ENCODE measurements at places on chromosomes 3 and 15.
A peak's percentile ranks its signal among the peaks of the same experiment; 100 is the strongest.

DNA sequence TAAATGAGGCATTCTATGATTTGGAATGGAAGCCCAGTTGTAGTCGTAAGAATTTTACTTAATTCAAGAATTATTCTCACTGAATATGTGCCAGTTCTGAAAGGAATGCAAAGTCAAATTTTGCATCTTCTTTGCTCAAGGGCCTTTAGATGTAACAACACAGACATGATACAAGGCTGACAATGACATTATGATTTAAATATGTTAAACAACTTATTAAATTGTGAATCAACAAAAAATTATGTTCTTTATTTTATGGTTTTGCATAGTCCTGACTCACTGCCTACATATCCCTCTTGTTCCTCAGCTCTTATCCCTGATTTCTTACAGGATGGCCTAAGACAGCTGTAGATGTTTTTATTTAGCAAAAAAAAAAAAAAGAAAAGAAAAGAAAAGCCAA, 170.9 kb upstream of the NR2E3 start:
- no peak for DNase-seq

DNA sequence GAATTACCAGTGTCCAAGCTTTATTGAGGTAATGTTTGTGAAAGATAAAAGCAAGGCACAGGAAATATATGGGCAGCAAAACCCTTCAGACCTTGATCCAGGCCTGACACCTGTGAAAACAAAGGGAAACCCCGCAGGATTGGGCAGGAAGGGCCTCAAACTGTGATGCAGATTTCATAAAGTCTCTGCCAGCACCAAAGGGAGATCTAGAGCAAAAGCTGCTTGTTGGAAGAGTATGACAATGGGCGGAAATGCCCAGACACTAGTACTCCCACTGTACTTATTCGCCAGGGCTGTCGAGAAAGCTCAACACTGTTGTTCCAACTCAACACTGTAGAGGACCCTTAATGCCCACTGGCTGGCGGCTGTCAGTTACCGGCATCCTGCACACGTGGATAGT, 207.9 kb downstream of the CD47 start:
- no peak for DNase-seq

DNA sequence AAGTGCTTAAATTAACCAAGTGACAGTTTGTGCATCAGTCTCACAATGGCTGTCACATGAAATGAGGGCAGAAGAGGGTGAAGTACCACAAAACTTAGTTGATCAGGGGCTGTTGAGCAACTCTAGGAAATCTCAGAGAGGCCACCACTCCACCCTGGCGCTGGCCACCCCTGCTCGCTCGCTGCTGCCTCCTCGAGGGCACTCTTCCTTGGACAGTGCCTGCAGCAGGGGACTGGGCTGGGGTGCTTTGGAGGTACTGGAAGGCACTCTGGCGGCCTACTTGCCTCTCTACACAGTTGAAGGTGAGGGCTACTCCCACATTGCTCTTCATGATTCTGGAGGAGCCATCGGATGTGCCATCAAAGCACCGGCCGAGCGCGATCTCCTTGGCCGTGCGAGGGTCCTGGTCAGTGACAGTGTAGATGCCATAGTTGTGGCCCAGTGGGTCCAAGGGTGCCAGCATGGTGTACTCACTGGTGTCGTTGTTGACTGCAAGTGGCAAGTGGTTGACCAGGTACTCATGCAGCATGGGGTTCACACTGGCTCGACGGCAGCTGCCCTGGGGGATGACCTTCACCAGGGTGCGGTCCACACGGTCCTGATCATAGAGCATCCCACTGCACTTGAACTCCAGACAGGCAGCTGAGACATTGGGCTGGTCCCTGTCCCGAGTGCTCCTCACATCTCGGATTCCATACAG, 11.6 kb upstream of the CLPX start:
- no peak for DNase-seq

GRCh38 chr15:68552344-68552743, 26.4 kb upstream of the CORO2B start:
- DNase-seq: no peak

DNA sequence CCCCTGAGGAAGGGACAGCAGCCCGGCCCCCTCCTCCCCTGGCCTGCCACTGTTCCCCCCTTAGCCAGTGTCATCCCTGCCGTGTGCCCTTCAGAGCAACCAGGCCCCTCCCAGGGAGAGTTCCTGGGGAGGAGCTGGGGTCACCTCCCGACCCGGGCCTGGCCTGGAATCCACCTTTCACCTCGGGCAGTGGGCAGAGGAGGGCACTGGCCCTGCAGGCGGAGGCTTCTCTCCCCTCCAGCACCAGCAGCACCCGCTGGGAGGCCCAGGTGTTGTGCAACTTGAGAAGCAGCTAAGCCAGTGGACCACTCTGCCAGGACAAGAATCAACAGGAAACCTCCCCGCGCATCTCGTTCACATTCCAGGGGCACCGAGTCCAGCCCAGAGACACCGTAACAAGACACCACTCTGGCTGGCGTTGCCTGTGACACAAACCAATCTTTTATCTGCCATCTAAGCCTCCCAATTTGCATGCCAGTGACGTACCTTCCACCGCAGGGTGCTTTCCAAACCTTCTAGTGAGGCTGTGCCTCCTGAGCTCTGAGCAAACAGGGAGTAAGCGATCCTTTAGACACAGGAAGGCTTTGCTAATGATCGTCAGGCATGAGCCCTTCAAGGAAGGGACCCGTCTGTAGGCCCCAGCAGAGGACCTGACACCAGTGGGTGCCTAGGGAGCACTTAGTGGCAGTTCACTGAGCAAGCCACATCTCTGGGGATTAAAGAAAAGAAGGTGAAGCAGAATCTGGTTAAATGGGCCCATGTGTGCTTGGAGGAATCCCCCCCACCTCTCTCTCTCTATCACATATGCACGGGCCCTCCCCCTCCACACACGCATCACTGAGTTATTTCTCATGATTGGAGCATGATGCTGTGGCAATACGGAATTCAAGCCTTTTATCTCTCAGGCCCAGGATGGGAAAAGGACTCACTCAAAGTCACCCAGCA, 98.9 kb upstream of the TLE3 start:
- DNase-seq: no peak

DNA sequence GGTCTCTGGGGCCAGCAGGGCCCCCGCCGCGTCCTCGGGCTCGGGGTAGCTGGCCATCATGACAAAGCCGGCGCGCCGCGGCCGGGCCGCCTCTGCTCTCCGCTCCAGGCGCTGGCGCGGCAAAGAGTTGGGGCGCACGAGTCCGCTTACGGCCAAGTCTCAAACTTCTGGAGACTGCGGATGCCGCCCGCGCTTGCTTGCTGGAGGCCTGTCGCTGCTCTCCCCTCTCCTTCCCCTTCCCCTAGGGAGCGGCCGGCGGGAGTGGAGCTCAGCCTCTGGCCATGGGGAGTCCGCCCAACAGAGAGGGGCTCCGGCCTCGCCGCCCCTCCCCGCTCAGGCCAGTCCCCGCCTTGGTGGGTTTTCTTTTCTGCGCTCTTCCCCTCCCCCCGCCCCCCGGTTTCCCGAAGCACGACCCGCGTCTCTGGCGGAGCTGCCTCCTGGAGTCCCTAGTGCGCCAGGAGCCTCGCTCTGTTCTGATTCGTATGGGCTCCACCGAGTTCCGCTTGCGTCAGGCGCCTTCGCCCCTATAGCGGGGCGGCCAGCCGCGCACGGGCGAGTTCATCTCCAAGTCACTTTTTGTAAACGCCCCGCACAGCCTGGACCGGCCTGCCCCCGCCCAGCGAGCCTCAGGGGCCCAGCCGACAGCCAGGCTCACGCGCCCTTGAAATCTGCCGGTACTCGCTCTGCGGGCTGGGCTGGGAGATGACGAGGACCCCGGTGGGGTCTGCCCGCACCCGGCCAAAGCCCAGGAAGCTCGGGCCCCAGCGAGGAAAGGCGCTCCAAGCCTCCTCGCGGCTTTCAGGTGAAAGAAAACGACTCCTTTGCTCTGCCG, at the start of the genes FOXL2 and FOXL2NB:
Gene FOXL2 (minus strand): TSS at position 475 of the 832 bp plus-strand sequence. CDS start 415 bp downstream, at position 60.
Gene FOXL2NB (plus strand): TSS at position 555 of the 832 bp plus-strand sequence. CDS start 148 bp downstream, at position 703.
- DNase-seq: no peak

DNA sequence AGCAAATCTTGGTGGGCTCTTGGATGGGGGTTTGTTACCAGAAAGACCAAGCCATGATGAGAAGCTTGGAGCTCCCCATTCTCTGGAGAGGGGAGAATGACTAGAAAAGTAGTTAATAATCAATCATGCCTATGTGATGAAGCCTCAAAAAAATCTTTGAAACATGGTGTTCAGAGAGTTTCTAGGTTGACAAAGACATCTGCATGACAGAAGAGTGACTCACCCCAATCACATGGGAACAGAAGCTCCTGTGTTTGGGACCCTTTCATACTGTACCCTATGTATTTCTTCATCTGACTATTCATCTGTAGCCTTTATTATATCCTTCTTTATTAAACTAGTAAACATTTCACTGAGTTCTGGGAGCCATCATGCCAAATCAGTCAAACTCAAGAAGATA, 87.4 kb downstream of the BCHE start:
- DNase-seq: no peak

GRCh38 chr15:82810061-82810889, 847 bp downstream of the WHAMM start:
- peak; percentile 56 for DNase-seq

GRCh38 chr15:70863450-70864218, 9.7 kb upstream of the LARP6 start:
- no peak for DNase-seq

DNA sequence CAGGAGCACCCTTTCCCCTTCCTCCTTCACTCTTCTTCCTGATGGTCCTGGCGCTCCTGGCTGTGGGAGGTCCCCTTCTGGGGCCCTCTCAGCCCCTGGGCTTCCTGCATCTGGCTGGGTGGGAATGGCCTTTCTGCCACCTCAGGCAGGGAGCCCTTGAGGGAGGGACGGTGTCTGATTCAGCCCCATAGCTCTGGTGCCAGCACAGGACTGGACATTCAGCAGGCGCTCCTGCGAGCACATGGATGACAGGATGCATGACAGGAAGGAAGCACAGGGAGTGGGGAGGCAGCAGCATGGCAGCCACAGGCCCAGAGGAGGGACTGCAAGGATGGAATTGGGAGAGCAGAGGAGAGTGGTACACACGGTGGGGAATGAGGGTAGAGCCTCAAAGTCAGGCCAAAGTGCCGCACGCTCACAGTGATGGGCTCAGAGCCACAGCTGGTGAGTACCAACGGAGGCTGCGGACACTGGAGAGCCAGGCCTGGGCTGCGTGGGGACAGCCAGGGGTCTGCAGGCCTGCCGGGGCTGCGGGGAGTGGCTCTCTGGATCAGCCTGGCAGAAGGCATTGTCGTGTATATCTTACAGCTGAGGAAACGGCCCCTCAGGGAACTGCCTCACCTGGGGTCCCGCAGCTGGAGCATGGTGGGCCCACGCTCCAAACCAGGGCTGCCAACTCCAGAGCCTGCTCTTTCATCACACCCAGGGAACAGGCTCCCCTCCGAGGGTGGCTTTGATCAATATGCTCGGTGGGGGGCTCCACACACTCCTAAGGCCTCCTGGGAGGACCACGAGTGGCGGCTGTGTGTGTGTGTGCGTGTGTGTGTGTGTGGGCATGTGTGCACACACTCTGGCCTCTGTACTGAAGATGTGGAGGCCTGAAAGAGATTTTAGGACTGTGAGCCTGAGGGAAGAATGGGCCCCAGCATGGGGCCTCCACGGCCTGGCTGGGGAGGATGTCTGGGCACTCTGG, 51.4 kb upstream of the CTSH start:
- DNase-seq: no peak

DNA sequence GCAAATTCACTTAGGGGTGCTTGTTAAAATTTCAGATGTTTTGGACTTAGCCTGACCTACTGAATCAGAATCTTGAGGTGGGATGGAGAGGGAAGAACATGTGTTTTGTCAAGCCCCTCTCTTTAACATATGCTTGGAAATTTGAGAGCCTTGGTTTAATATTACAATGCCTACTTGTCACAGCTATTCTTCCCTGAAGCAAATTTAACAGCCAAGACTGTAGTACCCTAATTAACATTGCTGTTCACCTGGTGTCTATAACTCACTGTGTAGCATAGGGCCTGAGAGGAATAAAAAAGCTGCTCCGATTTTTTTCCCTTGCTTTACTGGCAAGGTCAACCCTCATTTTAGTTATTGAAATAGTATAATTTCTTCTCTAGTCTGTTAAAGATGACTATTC, 880.1 kb downstream of the CADM2 start:
- no peak for DNase-seq

DNA sequence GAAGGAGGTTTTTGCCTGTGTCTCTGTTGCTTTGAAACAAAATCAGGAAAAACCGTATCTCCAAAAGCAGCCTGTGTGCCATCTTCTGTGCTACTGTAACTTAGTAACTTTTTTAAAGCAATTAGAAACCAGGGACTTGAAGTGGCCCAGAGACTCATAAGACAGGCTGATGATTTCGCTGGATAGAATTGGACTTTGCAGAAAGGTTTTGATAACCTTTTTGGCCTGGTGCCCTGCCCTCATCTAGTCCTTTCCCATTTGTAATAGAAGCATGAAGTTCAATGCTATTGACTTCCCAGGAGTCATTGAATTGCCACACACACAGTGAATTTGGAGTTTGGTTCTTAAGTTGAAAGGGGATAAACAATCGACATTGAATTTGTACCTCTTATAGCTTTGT, 157.2 kb downstream of the PTPRG start:
- DNase-seq: no peak

DNA sequence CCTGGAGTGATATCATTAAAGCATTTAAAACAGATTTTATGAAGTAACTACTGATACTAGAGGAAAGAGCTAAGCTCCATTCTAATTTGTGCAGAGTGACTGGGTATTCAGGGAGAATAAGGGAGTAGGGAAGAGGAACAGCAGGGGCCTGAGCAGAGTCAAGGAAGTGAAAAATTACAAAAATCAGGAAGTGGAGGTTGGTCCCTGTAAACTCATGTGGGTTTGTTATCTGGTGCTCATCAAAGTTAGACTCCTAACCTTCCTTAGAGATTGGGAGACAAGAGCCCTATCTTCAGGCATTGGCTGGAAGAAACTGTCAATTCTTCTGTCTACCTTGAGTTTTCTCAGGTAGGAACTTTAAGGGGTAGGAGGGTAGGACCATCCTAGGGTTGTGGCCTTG, 82.5 kb downstream of the NEK11 start:
- no peak for DNase-seq

DNA sequence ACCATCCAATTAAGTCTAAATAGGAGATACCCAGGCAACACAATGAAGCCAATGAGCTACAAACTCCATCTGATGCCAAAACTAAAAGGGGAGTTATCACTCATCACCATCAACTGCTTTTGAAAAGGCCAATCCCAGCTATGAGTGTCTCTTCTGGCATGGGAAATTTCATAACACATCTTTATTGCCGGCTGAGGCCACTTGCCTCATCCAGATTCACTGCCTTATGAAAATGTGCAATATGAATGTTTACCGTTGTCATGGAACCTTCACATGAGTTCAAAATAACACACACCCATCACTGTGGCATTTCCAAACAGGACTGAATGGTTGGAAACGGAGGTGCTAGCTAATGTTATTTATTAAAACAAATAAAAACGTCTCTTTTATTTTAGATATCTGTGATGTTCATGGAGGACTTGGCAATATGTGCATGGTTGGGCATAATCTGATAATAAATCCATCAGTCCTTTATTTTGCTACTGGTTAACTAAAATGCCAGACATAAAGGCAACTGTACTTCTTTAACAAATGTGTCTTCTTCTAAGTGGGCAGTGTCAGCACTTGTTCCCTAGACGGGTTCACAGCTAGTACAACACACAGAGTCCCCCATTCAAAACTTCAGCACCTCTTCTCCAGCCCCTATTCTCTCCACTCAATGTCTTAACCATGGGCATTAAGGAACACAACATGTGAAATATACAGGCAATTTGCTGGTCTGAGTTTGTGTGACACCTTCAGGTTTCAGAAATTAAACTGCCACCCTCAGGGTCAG, 143.9 kb downstream of the MAGI1 start:
- DNase-seq: no peak

Data from Right ventricle myocardium superior (tissue), 1 donor.